ENCODE measurements at places on chromosomes 5 and 9.

DNA sequence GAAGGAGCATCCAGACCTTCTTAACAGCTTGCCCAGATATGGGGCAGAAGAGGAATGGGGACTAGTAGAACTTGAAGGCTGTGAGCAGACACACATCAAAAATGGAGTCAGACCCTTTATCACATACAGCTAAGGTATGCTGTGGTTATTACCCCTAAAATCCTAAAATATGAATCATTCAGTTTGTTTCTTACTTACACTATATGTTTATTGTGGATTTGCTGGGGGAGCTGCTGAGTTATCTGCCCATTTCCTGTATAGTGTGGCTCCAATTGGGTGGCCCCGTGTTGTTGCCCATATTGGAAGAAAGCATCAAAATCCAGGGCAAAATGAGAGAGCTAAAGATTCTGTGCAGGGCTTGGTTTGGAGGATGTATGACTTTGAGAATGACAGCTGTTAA is 56.9 kb downstream of the AP3S1 start:
- DNase-seq = no peak

GRCh38 chr9:99019510-99020331 is 76.0 kb downstream of the COL15A1 start:
- no peak for DNase-seq

DNA sequence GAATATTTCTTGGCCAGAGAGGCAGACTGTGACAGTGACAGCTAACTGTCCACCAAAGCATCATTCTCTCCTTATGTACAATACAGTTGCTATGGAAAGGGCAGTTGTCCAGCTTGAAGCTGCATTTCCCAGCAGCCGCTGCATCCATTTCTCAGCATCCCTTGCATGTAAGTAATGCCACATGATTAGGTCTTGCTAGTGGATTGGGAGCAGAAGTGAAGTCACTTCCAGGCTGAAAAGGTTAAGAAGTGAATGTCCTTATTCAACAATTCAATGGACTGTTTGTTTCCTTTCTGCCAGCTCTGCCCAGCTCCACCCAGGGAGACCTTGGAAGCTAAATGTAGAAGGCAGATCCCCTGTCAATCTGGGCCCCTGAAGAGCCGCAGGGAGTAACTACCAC is 26.1 kb upstream of the RETREG1 start:
- DNase-seq = no peak

- DNase-seq = no peak
These were observed 594.5 kb downstream of the BNC2 start for GRCh38 chr9:16275795-16276624.

DNA sequence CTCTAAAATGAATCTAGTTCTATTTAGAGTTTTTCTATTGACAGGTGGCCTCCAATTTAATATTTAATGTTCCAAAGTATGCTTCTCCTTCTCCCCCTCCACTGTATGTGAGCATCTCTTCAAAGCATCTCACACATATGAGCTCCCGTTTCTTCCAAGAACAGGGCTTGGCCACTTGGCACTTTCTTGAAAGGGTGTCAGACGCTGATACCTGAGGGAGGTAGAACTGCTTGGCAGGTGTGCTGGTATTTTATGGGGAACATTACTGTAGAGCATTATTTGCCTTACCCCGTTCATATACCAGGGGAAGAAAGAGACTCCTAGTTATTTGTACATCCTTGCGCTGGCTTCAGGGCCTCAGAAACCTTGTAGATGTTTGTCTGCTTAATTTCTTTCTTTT is 1.9 kb downstream of the RCL1 start:
- DNase-seq = no peak

DNA sequence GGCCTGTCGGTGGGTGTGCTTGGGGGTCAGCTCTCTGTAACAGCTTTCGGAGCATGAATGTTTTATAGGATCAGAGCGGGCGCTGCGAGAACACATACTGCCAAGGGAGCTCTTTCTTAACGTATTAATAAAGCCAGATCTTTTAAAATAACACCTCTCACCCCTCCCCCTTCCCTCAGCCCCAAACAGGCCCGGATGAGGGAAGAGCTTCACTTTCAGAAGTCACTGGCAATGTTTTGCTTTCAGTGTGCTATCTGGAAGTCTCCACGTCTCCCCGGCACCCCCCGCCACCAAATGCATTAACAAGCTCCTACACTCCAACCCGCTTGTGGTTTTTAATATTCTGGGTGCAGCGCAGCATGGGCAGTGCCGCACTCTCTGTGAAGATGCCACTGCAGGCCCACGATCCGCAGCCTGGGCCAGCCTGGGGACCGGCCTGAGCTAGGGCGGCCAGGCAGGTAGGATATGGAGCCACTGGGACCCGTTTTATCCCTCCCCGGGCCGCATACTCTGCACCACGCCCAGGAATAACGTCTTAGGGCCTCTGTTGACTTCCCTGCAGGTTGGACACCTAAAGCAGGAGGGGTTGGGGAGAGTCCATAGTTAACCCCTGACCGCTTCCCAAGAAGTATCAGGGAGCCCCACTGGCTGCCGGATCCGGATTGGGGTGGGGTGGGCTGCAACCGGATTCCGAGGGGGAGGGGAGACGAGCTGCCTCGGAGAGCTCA is 12.6 kb downstream of the NR2F1 start:
- no peak for DNase-seq

- no peak for DNase-seq
These were observed 847 bp upstream of the GABRB2 start for GRCh38 chr5:161547406-161547737.

GRCh38 chr5:140348104-140348503 is 1.7 kb upstream of the HBEGF start:
- DNase-seq = no peak

DNA sequence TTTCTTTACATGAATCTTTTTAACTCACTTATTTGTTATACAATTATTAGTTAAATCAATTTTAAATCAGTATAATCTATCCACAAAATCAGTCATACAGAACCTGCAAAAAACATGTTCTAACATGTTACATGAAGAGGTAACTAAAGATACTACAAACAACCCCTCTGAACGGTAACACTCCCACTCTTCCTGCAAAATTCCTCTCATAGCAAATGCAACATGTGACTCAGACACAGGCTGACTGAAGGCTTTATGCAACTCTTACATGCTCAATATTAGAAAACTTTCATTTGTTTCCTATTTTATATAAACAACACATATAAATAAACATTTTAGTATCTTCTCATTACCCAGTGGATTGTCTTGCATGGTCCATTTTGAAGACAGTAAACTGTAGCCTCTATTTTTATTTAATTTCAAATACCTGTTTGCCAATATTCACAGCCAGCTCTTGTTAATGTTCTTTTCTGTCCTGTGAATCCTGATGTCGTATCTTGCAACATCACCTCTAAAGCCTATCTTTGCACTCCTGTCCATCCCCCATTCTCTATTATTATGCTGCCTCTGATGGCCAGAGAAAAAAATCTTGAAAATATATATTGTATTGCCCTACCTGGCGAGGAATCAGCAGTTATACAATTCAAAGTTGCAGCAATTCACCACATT is 100.5 kb upstream of the CCDC152 start:
- no peak for DNase-seq

DNA sequence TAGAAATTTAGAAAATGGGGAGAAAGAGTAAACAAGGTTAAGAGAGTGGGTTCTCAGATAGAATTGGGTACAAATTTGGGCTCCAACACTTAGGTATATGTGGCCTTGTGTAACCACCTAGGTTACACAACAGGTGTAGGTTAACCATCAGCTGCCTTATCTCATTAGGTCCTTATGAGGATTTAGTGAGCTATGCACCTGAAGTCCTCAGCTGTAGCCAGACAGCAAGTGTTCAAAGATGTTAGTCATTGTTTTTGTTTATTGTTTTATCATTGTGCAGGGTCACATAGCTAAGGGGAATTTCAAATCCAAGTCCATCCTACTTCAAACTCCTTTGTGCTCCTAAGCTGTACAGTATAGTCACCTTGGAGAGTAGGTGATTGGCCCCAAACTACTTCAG is 970 bp upstream of the TRIM32 start:
- no peak for DNase-seq

DNA sequence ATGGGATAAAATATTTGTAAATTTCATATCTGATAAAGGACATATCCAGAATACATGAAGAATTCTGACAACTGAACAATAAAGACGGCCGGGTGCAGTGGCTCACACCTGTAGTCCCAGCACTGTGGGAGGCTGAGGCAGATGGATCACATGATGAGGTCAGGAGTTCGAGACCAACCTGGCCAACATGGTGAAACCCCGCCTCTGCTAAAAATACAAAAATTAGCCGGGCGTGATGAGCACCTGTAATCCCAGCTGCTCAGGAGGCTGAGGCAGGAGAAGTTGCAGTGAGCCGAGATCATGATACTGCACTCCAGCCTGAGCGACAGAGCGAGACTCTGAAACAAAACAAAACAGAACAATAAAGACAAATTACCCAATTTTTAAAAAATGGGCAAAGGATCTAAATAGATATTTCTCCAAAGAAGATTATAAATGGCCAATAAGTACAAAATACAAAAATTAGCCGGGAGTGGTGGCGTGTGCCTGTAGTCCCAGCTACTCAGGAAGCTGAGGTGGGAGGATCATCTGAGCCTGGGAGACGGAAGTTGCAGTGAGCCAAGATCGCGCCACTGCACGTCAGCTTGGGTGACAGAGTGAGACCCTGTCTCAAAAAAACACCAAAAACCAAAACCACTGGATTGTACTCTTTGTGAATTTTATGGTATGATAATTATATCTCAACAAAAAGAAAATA is 9.6 kb upstream of the NSD1 start:
- DNase-seq = no peak

DNA sequence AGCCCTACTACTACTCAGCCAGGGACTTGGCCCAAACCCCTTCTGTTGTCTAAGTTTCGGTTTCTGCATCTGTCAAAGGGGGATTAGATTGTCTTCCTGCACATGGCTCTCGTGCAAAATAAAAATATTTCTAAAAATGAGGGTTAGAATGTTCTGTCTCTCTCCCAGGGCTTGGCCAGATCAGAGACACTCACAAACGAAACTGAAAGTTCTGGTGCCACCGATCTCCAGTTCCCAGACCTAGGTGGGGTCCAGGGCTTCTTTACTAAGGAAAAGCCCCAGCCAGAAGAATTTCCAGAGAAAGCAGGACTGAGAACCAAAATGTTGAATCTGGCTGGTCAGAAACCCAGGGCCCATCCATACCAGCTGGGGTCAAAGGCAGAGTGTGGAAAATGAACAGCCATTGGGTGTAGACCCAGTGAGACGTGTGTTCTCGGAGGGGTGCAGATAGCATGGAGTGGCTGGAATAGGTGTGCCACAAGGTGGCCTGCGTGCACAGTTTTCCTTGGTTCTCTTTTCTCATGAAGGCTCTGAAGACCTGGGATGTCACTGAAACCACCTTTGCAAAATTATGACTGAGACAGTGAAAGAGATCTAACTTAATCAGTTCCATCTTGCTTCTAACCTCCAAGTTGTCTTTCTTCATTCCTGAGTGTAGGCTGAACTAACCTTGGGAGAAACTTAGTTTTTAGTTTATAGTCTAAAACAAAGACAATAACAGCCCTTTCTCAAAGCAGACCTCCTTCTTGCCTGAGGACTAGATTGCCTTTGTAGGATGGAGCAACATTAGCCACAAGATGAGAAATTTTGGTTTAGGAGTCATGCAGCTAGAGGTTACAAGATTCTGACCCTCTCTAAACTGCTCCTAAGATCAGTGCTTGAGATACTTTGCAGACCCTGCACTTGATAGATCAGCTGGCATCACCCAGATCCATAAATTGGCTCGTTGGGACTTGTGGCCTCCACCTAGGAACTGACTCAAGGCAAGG is 2.3 kb upstream of the SLC23A1 start:
- DNase-seq = no peak

DNA sequence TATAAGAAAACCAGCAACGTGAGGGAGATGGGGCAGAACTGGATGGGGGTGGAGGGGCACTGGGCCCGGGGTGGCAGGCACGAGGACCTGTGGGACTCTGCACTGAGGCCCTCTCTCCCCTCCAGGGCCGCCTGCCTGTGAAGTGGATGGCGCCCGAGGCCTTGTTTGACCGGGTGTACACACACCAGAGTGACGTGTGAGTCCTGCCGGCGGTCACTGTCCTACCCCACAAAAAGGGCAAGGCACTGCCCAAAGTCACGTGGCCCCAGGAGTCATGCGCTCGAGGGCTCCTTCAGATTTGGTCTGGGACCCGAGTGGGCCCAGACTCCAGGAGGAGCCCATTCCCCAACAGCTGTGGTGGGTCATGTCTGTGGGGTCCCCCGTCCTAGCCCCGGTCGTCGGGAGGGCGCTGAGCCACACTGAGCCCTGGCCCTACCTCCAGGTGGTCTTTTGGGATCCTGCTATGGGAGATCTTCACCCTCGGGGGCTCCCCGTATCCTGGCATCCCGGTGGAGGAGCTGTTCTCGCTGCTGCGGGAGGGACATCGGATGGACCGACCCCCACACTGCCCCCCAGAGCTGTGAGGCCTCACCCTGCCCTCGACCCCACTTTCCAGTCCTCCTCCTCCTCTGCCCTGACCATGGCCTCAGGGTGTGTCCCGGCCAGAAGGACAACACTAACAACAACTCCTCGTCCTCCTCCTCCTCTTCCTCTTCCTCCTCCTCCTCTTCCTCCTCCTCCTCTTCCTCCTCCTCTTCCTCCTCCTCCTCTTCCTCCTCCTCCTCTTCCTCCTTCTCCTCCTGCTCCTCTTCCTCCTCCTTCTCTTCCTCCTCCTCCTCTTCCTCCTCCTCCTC is 9.7 kb downstream of the FGFR4 start:
- no peak for DNase-seq

- DNase-seq = peak; percentile 2
These were observed 681 bp downstream of the FNIP1 start for GRCh38 chr5:131795879-131796792.

GRCh38 chr9:100492952-100493351 is 20.0 kb downstream of the TMEFF1 start:
- DNase-seq = no peak

GRCh38 chr9:79796411-79796810 is 224.6 kb downstream of the TLE4 start:
- DNase-seq = no peak

DNA sequence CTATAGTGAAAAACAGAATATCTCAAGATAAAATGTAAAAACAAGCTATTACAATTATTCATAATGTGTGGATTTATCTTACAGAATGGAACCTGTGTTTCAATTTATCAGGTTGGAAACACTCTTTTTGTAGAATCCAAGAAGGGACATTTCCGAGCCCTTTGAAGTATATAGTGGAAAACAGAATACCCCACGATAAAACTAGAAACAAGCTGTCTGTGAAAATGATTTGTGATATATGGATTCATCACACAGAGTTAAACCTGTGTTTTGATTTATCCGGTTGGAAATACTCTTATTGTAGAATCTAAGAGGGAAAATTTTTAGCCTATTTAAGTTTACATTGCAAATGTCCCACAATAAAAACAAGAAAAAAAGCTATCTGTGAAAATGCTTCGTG is 388.2 kb downstream of the PRDM9 start:
- no peak for DNase-seq

GRCh38 chr5:138953387-138954256 is 78.5 kb upstream of the LRRTM2 start:
- DNase-seq = no peak

DNA sequence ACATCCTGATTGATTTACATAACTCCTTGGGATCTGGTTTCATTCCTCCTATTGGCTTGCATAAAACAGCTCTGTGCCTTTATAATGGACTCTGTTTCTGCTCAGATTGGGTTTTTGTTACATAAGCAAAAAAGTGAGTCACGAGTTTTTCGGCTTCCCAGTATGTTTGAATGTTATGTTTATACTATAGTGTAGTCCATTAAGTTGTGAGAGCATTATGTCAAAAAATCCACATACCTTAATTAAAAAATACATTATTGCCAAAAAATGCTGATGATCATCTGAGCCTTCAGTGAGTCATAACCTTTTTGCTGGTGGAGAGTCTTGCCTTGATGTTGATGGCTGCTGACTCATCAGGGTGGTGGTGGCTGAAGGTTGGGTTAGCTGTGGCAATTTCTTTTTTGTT is 144.6 kb downstream of the CCDC171 start:
- no peak for DNase-seq

- DNase-seq = no peak
These were observed 10.6 kb downstream of the TENT4A start for GRCh38 chr5:6723816-6724300.
